ENCODE measurements at places on chromosomes 3 and 15.

DNA sequence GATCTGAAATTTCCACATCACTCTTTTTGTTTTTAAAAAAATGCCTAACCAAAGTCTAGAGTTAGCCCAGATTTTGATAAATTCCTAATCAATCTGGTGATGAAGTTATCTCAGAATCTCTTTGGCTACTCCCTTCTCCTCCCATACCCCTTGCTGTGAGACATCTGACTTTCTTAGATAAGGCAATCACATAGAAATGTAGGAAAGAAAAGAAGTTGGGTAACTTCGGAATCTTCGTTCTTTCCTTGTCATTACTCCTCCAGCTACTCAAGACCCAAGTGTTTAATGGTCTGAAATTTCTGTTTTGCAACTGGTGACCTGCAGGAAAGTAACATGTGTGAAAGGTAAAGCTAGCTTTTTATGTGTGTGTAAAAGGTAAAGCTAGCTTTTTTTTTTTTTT lies 37.8 kb downstream of the MYL3 start:
- DNase-seq = no peak

DNA sequence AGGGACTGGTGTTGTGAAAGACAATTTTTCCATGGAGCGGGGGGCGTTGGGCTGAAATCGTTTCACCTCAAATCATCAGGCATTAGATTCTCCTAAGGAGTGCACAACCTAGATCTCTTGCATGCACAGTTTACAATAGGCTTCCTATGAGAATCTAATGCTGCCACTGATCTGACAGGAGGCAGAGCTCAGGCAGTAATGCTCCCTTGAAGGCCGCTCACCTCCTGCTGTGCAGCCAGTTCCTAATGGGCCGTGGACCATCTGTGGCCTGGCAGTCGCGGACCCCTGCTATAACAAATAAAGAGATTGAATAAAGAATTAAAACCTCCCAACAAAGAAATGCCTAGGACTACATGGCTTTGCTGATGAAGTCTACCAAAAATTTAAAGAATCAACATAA lies 25.3 kb upstream of the ANKRD28 start:
- DNase-seq = no peak

- DNase-seq = no peak
Measured at GRCh38 chr3:190495354-190495753, 18.5 kb upstream of the IL1RAP start.

GRCh38 chr3:131518680-131519079 lies 15.9 kb upstream of the MRPL3 start:
- no peak for DNase-seq

DNA sequence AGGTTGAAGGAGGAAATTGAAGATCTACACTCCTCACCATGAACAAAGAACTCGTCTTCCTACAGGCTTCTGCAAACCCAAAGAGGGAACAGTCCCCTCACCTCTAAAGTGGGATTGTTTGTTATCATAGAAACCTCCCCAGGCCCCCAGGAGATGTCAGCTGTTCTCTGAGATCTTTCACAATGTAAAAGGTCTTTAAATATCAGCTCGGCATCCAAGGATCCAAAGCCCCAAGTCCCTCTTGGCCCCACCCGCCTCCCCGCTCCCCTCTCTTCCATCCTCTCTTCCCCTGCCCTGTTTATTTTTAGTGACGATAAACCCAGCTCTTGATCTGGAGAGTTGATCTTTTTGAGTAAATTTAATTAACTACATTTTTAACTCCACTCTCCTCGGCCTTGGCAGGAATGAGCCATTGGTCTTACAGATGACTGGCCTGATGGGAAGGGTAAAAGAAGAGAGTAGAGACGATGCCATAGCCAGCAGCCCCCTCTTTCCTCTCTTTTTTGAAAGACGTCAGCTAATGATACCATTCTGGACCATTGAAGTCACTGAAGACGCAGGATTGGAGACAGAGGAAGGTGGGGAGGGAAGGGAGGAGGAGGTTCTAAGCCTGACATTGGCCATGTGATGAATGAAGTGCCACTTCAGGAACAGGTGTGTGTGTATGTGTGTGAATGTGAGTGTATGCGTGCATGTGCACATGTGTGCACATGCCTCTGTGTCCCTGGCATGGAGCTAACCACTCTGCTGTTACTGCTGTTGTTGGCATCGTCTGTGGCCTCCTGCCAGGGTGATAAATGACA lies 521.8 kb downstream of the NTRK3 start:
- no peak for DNase-seq
